Osteoblast (primary cell): ENCODE measurements at places on chromosomes 2 and 18. TPM values are rescaled to one million over a fixed set of nuclear protein-coding genes. Genes with fewer than 3 reads are reported as not detected.

Gene CIDEA
- not detected in 2 replicates for total RNA-seq

Gene NEB
- 0.29 and 0.36 TPM in 2 replicates for total RNA-seq

Gene TCF23
- total RNA-seq: not detected in 2 replicates

DNA sequence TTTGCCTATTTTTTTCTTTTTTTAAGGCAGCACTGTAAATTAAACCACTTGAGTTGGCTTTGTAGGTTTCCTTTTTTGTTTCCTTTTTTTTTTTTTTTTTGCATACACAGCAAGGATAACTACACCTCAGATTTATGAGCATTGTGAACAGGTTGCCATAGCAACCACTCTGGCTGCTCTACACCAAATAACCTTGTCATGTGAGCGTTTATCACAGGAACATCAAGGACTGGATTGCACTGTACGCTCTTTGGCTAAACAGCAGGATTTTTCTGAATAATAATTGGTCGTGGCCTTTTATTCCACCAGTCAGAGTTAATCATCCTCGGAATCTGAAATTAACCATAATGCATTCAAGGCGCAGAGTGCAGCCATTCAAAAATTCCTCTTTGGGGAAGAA is 199.1 kb upstream of the SLC14A2 start:
- no peak overlapping the region for H3K4me3 ChIP-seq
- H3K4me1 ChIP-seq: no peaks in the 10 kb centered on the region
- peaks cover 2% of the 10 kb centered on the region for H3K27me3 ChIP-seq
- H3K27ac ChIP-seq: no peak overlapping the region
- no peak for DNase-seq

DNA sequence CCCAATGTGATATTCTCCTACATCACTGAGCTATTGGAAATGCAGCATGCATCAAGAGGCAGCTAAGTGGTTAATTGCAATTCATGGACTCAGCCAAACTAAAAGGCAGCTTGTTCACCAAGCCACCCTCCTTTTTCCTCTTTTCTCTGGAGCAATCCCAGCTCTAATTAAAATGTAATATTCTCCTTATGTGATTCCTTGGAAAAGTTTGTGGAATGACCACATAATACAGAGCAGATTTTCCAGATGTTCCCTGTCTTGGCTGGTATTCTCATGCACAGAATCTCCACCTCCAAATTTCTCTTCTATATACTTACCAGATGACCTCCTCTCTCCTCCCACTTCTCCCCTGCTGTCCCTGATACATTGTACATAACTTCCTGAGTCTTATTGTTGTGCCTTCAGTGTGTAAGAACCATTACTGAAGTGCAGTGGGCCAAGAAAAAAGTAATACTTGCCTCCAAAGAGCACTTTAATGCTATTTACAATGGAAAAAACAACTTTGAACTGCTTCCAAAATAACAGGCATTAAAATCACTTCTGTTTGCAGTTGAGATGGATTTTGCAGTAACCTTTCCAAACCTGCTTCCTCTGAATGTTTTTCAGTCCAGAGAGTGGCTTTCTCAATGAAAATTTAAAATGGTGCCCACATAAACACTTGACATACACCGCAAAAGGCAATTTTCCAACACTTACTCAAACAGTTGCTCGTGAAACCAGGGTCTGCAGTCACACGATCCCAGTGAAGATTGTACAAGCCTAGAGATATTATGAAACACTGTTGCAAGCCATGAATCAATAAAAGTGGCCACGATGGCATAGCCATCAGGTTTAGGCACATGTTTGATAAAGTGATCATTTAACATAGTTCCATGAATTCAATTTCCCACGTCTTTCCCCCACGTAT is 258.0 kb downstream of the MTX2 start:
- peaks cover 5% of the 10 kb centered on the region for H3K27me3 ChIP-seq
- no peak for DNase-seq
- H3K4me1 ChIP-seq: peaks cover 14% of the 10 kb centered on the region
- H3K27ac ChIP-seq: no peak overlapping the region
- H3K36me3 ChIP-seq: no peaks in the 10 kb centered on the region

GRCh38 chr2:181656450-181657291 is at the start of gene CERKL:
TSS of gene CERKL (minus strand) at chr2:181657105. CDS start at chr2:181657006, 99 bp downstream.
- H3K4me3 ChIP-seq: peak within 1 kb of the TSS; percentile 70
- H3K36me3 ChIP-seq: no peaks in the 10 kb centered on the region
- peaks cover 22% of the 10 kb centered on the region for H3K27me3 ChIP-seq
- H3K27ac ChIP-seq: no peak within 1 kb of the TSS

GRCh38 chr2:104804148-104804890 is 49.6 kb upstream of the POU3F3 start:
- H3K4me1 ChIP-seq: no peaks in the 10 kb centered on the region
- no peaks in the 10 kb centered on the region for H3K27me3 ChIP-seq
- H3K27ac ChIP-seq: no peak overlapping the region
- DNase-seq: no peak
- no peak overlapping the region for H3K4me3 ChIP-seq

GRCh38 chr2:69770193-69770702 is 28.3 kb downstream of the ANXA4 start:
- no peaks in the 10 kb centered on the region for H3K36me3 ChIP-seq
- peak overlapping the region; percentile 32 for H3K27ac ChIP-seq
- H3K4me3 ChIP-seq: no peak overlapping the region
- DNase-seq: peak; percentile 74
- H3K27me3 ChIP-seq: no peaks in the 10 kb centered on the region
- H3K4me1 ChIP-seq: peaks cover 32% of the 10 kb centered on the region

DNA sequence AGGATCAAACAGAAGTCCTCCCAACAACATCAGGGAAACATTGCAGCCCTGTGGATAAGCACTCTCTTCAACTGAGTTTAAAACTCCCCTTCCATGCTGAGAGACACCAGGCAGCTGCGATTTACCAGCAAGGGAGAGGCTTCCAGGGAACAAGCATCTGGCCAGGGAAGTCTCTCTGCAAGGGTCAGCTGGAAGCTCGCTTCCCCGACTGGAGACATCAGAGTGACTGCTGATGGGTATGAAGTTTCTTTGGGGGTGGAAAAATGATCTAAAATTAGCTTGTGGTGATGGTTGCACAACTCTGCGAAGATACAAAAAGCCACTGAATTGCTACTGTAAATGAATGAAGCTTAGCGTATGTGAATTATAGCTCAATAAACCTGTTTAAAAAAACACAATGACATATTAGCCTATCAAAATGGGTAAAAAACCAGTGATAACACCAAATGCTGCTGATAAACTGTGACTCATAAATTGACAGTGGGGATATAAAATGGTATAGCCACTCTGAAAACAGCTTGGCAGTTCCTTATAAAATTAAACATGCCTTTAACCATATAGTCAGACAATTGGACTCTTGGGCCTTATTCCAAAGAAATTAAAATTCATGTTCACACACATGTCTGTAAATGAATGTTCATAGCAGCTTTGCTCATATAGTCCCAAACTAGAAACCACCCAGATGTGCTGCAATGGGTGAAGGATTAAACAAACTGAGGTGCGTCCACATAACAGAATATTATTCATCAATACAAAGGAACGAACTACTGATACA is 1082.0 kb downstream of the SOCS6 start:
- H3K27ac ChIP-seq: no peak overlapping the region
- no peak overlapping the region for H3K4me3 ChIP-seq
- DNase-seq: no peak
- H3K4me1 ChIP-seq: no peaks in the 10 kb centered on the region
- no peaks in the 10 kb centered on the region for H3K27me3 ChIP-seq
- H3K36me3 ChIP-seq: no peaks in the 10 kb centered on the region

DNA sequence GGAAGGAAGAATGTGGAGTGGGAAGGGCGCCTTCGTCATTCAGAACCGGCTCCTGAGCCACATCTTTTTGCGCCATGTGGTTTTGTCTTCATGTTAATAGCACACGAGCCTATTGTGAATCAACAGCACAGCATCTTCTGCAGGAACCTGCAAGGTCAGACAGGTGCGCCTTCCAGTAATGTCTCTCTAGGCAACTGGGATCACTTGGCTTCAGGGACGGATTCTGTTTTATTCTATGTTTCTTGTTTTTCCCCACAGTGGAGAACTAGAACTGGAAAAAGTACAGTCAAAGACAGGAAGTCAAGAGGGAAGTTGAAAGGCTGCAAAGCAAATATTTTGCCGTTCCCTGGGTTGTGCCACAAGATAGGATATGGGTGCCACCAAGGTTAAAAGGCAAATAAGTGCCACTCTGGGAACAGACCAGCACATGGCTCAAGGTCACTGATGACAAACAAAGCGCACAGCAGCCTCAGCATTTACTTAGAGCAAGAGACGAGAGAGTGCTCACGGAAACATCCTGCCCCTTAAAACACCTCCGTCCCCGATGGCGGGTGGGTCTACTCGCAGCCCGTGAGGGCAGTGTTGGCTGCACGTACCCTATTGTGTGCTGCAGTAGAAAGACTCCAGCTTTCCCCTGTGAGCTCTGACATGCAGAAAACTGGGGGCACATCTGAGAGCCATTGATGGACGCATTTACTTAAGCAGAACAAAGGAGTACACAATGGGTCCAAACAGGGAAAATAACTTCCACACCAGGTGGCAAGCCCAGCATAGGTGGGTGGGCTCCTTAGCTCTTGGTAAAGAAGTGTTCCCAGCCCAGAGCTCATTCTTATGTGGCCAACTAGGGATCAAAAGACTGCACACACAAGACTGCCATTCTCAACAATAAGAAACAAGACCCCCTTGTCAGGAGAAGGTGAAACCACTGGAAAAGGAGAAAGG is 107.2 kb upstream of the PARD3B start:
- no peaks in the 10 kb centered on the region for H3K27me3 ChIP-seq
- H3K27ac ChIP-seq: no peak overlapping the region
- H3K4me1 ChIP-seq: peaks cover 7% of the 10 kb centered on the region
- H3K36me3 ChIP-seq: no peaks in the 10 kb centered on the region
- peak; percentile 25 for DNase-seq

DNA sequence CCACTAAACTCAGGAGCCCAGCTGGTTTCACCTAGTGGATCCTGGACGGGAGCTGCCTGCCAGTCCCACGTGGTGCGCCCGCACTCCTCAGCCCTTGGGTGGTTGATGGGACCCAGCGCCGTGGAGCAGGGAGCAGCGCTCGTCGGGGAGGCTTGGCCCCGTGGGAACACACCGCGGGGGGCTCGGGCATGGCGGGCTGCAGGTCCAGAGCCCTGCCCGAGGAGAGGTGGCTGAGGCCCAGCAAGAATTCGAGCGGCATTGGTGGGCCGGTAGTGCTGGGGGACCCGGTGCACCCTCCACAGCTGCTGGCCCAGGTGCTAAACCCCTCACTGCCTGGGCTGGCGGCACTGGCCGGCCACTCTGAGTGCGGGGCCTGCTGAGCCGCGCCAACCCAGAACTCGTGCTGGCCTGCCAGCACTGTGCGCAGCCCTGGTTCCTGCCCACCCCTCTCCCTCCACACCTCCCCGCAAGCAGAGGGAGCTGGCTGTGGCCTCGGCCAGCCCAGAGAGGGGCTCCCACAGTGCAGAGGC is 137.3 kb downstream of the TRIB2 start:
- H3K36me3 ChIP-seq: no peaks in the 10 kb centered on the region
- no peak overlapping the region for H3K4me3 ChIP-seq
- no peaks in the 10 kb centered on the region for H3K27me3 ChIP-seq
- peaks cover 30% of the 10 kb centered on the region for H3K4me1 ChIP-seq
- no peak overlapping the region for H3K27ac ChIP-seq
- DNase-seq: no peak

GRCh38 chr2:233442028-233442310 is 87.7 kb downstream of the DGKD start:
- no peak overlapping the region for H3K27ac ChIP-seq
- peak; percentile 83 for DNase-seq
- no peaks in the 10 kb centered on the region for H3K4me1 ChIP-seq
- no peak overlapping the region for H3K4me3 ChIP-seq
- H3K36me3 ChIP-seq: peaks cover 6% of the 10 kb centered on the region

DNA sequence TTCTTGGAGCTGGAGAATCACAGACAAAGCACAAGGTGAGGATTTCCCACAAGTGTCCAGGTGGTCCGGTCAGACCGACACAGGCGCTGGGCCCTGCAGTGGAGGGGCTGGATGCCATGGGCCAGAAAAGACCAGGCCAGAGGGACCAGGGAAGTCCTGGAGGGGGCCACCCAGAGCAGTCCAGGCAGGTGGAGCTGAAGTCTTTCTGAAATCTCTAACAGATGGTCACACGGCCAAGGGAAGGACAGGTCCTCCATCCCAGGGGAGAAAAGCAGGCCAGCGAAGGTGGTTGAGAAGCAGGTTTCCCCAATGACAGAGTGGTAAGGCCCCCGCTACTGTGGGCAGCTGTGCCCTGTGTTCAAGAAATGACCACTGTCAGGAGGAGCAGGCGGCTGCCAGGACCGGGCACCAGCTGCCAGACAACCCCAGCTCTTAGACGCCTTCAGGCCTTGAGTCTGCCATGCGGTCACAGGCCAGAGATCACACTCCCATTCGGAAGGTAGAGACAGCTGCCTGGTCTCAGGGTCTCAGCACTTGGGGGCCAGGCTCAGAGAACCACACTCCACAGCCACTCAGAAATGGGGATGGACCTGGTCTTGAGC is 25.9 kb downstream of the HS1BP3 start:
- DNase-seq: peak; percentile 23
- H3K36me3 ChIP-seq: no peaks in the 10 kb centered on the region
- H3K4me1 ChIP-seq: no peaks in the 10 kb centered on the region
- H3K4me3 ChIP-seq: no peak overlapping the region
- no peaks in the 10 kb centered on the region for H3K27me3 ChIP-seq

- peaks cover 4% of the 10 kb centered on the region for H3K4me1 ChIP-seq
- no peaks in the 10 kb centered on the region for H3K27me3 ChIP-seq
- H3K36me3 ChIP-seq: no peaks in the 10 kb centered on the region
- H3K27ac ChIP-seq: no peak overlapping the region
Measured at GRCh38 chr2:67453310-67453709, 56.2 kb downstream of the ETAA1 start.

GRCh38 chr2:42977270-42978174 is 185.1 kb upstream of the HAAO start:
- peaks cover 21% of the 10 kb centered on the region for H3K4me1 ChIP-seq
- no peak overlapping the region for H3K27ac ChIP-seq
- DNase-seq: peak; percentile 80
- no peaks in the 10 kb centered on the region for H3K36me3 ChIP-seq
- H3K4me3 ChIP-seq: no peak overlapping the region
- H3K27me3 ChIP-seq: no peaks in the 10 kb centered on the region
